ENCODE measurements at places on chromosomes 2 and 18.

DNA sequence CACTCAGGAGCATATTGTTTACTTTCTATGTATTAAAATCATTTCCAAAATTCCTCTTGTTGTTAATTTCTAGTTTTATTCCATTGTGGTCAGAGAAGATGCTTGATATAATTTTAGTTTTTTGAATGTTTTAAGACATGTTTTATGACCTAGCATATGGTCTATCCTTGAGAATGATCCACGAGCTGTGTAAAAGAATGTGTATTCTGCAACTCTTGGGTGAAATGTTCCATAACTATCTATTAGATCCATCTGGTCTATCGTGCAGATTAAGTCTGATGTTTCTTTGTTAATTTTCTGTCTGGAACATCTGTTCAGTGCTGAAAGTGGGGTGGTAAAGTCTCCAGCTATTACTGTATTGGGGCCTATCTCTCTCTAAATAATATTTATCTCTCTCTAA is 83.3 kb upstream of the EPAS1 start:
- no peak for DNase-seq

- DNase-seq, result peak; percentile 52
Observed at GRCh38 chr2:226652369-226652768, 147.3 kb downstream of the IRS1 start.

- DNase-seq, result no peak
Observed at GRCh38 chr18:58322464-58322863, 278.4 kb downstream of the NEDD4L start.

GRCh38 chr2:45170191-45171135 is 161.2 kb upstream of the SIX2 start:
- DNase-seq, result no peak

DNA sequence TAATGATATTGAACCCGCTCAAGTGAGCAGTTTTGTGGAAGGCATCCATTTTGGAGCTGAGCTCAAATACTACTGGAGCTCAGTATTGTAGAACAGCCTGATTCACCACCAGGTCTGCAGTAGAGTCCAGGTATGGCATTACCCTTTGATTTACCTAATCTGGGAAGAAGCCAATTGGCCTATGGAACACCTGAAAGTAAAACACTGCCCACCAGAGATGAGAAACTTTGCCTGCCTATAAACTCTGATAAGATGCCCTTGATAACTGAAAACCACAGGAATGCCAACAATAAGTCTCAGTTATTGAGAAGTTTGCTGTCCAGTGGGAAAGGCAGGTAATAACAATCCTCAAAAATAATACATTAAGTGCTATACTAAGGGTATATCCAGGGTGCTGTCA is 25.5 kb upstream of the TDRD15 start:
- no peak for DNase-seq

- no peak for DNase-seq
Observed at GRCh38 chr18:449374-449773, 51.1 kb downstream of the COLEC12 start.

All from SIG-M5 (cell line).